ENCODE measurements at places on chromosomes 6 and 20. TPM values are rescaled to one million over a fixed set of nuclear protein-coding genes. Genes with fewer than 3 reads are reported as not detected.

ERVFRD-1 gene
- total RNA-seq = not detected

BMP6 gene
- total RNA-seq = 15.8 TPM

DNA sequence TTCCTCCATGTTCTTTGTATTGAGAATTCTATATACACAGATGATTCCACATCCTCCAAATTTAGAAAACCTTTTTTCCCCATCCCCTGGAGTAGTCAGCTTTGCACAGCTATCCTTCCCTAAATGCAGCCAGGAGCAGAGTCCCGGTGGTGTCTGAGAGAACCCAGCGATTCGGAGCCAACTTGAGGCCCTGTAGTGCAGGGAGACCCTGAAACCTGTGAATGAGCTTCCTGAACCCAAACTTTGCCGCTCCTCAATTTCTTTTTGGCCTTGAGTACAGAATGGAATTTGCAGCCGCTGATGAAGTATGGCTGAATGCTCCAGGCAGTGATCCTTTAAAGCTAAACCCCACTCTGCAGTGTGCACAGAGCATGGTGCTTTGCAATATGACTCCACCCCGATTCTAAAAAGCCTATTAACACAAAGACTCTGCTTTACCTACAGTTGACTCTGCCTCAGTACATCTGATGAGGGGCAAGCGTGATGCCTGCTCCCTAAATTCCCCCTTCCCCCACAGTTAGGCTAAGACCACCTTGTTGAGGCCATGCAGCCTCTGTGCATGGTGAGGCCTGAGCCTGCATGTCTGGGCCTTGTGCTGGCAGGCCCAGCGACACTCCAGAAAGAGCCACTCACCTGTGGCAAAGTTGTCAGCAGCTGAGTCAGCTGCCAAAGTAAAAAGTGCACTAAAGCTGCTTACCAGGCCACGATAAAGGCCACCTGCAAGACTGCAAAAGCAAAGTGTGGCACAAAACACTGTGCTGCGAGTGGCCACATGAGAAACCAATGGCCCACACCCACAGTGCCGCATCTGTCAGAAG is 82.1 kb downstream of the PLEKHG1 start:
- no peaks in the 10 kb centered on the region for H3K4me1 ChIP-seq
- H3K4me3 ChIP-seq = no peak overlapping the region
- no peaks in the 10 kb centered on the region for H3K36me3 ChIP-seq
- DNase-seq = no peak

DNA sequence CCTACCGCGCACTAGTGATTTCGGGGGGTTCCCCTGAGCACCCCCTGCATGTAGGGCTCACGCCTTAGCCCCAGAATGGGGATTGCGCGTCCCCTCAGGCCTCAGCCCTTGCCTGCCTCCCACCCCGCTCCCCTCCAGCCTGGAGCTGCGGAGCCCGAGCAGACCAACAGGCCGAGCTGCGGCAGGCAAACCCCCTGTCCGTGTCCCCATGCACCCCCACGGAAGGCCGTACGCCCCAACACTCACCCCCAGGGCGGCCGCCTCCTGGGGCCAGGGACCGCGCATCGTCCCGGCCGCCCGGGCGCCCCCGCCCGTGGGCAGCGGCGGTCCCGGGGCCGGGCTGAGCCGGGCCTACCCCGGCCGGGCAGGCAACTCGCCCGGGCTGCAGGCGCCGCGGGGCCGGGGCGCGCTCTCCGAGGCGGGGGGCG is 1.2 kb upstream of the KCNB1 start:
- no peak overlapping the region for H3K27ac ChIP-seq
- peaks cover 71% of the 10 kb centered on the region for H3K27me3 ChIP-seq
- peaks cover 36% of the 10 kb centered on the region for H3K4me1 ChIP-seq
- peak; percentile 39 for DNase-seq
- H3K4me3 ChIP-seq = peak overlapping the region; percentile 69

- H3K27ac ChIP-seq = no peak overlapping the region
- H3K36me3 ChIP-seq = no peaks in the 10 kb centered on the region
- no peak for DNase-seq
- no peaks in the 10 kb centered on the region for H3K27me3 ChIP-seq
- peaks cover 18% of the 10 kb centered on the region for H3K4me1 ChIP-seq
- no peak overlapping the region for H3K4me3 ChIP-seq
Observed at GRCh38 chr6:150875841-150876240, 10.3 kb downstream of the MTHFD1L start.

DNA sequence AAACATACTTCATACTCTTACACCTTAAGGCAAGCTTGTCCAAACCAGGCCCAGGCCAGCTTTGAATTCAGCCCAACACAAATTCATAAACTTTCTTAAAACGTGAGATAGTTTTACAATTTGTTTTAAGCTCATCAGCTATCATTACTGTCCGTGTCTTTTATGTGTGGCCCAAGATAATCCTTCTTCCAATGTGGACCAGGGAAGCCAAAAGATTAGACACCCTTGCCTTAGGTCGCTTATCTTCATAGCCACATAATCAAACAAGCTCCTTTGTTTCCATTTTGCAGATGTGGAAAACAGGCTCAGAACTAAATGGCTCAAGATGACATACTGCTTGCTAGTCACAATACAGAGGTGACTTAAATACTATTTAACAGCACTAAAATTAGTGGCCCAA is 6.0 kb downstream of the SALL4 start:
- no peak overlapping the region for H3K27ac ChIP-seq
- peaks cover 18% of the 10 kb centered on the region for H3K4me1 ChIP-seq
- DNase-seq = no peak
- no peak overlapping the region for H3K4me3 ChIP-seq
- peaks cover 8% of the 10 kb centered on the region for H3K27me3 ChIP-seq

- no peaks in the 10 kb centered on the region for H3K36me3 ChIP-seq
- no peaks in the 10 kb centered on the region for H3K4me1 ChIP-seq
Observed at GRCh38 chr20:8740265-8740664, 328.6 kb upstream of the PLCB4 start.

- no peak overlapping the region for H3K4me3 ChIP-seq
- no peaks in the 10 kb centered on the region for H3K36me3 ChIP-seq
Observed at GRCh38 chr6:163733061-163733460, 318.5 kb downstream of the QKI start.

- H3K4me3 ChIP-seq = no peak overlapping the region
- no peak for DNase-seq
- peaks cover 47% of the 10 kb centered on the region for H3K36me3 ChIP-seq
- H3K27ac ChIP-seq = no peak overlapping the region
Observed at GRCh38 chr6:135464634-135465033, 32.9 kb downstream of the AHI1 start.

DNA sequence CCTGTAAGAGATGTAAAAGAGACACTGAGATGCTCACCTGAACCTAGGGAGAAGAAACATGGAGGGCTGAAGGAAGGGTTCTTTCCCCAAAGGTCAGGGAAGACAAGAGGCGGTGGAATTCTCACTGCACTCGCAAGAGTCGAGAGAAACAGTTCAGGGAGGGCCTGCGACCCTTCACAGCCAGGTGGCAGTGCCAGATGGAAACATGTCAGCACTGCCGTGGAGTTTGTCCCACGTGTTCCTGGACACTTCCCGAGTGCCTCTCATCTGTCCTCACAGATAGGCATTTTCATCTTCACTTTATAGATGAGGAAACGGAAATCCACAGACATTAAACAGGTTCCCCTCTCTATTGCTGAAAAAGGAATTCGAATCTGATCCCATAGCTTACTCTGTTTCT is 70.4 kb upstream of the SYNJ2 start:
- peaks cover 73% of the 10 kb centered on the region for H3K36me3 ChIP-seq
- H3K27me3 ChIP-seq = no peaks in the 10 kb centered on the region
- DNase-seq = no peak
- H3K4me3 ChIP-seq = no peak overlapping the region
- H3K27ac ChIP-seq = no peak overlapping the region

- H3K27me3 ChIP-seq = no peaks in the 10 kb centered on the region
- H3K36me3 ChIP-seq = no peaks in the 10 kb centered on the region
- no peak overlapping the region for H3K27ac ChIP-seq
- H3K4me1 ChIP-seq = no peaks in the 10 kb centered on the region
- DNase-seq = no peak
- no peak overlapping the region for H3K4me3 ChIP-seq
Observed at GRCh38 chr6:89239338-89239737, 22.2 kb upstream of the GABRR1 start.

DNA sequence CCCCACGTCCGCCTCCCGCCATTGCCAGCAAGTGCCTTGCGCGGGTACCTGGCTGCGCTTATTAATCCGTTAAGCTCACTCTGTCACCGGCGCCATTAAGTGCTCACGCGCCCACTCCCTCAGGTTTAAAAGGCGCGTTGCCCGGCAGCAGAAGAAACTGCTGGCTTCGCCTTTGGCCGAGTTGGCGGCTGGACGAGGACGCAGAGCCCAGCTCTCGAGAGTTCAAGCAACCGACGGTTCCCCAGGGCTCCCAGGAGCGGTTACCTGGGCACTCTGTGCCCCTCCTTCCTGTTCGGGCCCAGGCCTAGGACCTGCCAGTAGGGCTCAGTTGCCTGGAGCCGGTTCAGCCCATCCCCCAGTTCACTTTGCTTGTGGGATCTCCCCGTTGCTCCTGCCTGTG is at the start of gene GGTLC1:
Gene GGTLC1, minus strand, starts transcription at position 219 of the 400 bp plus-strand sequence. CDS start 2,168 bp downstream, outside the sequence.
- H3K27me3 ChIP-seq = no peaks in the 10 kb centered on the region
- no peaks in the 10 kb centered on the region for H3K36me3 ChIP-seq
- H3K27ac ChIP-seq = no peak within 1 kb of the TSS
- no peaks in the 10 kb centered on the region for H3K4me1 ChIP-seq
- H3K4me3 ChIP-seq = no peak within 1 kb of the TSS

TFAP2D gene
- not detected for total RNA-seq

TP53TG5 gene
- total RNA-seq = not detected

INSM1 gene
- not detected for total RNA-seq

DNA sequence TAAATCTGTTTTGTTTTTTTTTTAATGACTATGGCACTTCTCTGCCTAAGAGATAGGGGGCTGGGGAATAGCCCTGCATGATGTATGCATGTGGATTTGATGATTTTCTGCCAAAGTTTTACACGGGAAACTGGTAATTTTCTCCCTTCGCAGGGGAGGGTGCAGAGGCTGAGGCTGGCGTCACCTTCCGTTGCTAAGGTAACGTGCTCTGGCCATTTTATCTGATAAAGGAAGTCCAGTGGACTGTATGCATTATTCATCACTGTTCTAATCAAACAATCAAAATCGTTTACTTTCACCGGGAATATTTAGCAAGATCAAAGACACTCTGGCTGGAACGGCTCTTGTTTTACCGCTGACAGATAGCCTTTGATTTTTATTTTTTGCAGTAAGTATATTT is 789 bp downstream of the PHACTR1 start:
- H3K27ac ChIP-seq = no peak overlapping the region
- no peak overlapping the region for H3K4me3 ChIP-seq
- no peaks in the 10 kb centered on the region for H3K4me1 ChIP-seq
- H3K36me3 ChIP-seq = no peaks in the 10 kb centered on the region

DNA sequence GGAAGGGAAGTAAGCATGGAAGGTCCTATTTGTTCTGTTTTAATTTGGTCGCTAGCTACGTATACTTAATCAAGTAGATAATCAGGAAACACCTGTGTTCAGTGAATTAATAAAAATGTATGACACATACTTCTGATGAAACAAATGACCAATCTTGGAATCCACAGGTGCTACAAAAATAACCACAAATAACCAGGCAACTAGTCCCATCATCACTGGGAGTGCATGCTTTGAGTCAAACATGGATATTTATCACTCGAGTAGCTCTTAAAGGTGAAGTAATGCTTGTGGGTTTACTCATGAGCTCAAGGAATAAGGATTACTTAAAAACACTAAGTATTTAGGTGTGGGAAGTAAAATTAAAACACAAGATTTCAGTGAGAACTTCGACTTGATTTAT is 285.6 kb upstream of the ID4 start:
- no peaks in the 10 kb centered on the region for H3K36me3 ChIP-seq
- H3K27me3 ChIP-seq = no peaks in the 10 kb centered on the region
- DNase-seq = no peak
- H3K4me3 ChIP-seq = no peak overlapping the region
- no peaks in the 10 kb centered on the region for H3K4me1 ChIP-seq

DNA sequence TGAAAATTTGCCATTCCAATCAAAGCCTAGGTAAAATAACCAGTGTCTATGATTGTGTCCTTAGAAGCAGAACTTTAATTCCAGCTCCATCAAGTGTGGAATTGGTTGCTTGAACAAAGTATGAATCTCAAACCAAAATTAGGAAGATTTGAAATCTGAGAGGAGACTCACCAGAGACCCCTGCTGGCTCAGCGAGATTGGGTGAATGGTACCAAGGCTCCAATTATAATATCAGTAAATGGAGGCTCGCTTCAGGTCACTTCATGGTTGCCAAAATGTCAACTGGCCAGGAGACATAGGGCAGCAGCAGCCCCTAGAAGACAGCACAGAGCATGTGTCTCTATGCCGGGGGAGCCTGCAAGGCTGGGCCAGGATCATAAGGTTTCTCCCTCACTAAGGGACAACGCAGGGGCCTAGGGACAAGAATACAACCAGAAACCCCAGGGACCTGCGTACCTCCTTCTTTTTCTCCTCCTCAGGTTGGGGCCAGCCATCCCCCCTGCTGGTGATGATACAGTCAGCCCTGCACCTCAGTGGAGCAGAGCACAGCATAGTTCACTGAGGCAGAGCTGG is 14.0 kb downstream of the RBL1 start:
- H3K27ac ChIP-seq = no peak overlapping the region
- no peak for DNase-seq
- peaks cover 11% of the 10 kb centered on the region for H3K36me3 ChIP-seq
- H3K27me3 ChIP-seq = no peaks in the 10 kb centered on the region

BMP2 gene
- total RNA-seq = 49.0 TPM

GRCh38 chr6:150272264-150272975 is 96.4 kb upstream of the IYD start:
- H3K27ac ChIP-seq = no peak overlapping the region
- no peaks in the 10 kb centered on the region for H3K27me3 ChIP-seq
- H3K4me3 ChIP-seq = no peak overlapping the region

DNA sequence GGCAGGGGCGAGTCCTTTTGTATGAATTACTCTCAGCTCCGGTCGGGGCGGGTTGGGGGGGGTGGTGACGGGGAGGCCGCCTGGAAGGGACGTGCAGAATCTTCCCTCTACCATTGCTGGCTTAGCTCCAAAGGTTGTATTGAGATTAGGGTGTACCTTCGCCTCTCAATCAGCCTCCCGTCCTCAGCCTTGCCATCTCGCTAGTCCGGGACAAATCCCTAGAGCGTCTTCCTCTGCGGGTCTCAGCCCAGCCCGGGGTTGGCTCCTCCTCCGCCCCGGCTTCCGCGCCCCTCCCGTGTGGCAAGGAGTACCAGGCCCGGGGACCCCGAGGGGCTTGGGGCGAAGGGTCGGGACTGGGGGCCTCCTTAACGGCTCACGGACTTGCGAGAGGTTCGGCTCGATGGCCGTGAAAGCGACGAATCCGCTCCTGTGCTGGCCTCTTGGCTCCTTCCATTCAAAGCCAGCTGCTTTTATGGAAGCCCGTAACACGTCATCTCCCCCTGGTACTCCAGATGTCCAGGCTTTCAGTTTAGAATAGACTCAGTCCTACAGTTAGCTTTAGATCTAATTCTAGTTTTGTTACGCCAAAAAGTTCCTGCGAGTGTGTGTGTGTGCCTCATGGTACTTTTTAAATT is 636 bp upstream of the EEF1A1 start:
- no peaks in the 10 kb centered on the region for H3K27me3 ChIP-seq
- H3K4me1 ChIP-seq = peaks cover 34% of the 10 kb centered on the region
- no peak for DNase-seq
- peak overlapping the region; percentile 80 for H3K4me3 ChIP-seq
- peaks cover 34% of the 10 kb centered on the region for H3K36me3 ChIP-seq
- peak overlapping the region; percentile 96 for H3K27ac ChIP-seq

- H3K36me3 ChIP-seq = no peaks in the 10 kb centered on the region
- DNase-seq = no peak
- H3K4me1 ChIP-seq = peaks cover 6% of the 10 kb centered on the region
Observed at GRCh38 chr20:53017206-53017605, 45.0 kb downstream of the TSHZ2 start.

GRCh38 chr6:42138630-42139619 is 3.5 kb downstream of the C6orf132 start:
- no peaks in the 10 kb centered on the region for H3K27me3 ChIP-seq
- H3K4me3 ChIP-seq = no peak overlapping the region
- DNase-seq = no peak
- H3K4me1 ChIP-seq = peaks cover 58% of the 10 kb centered on the region
- H3K27ac ChIP-seq = peak overlapping the region; percentile 98
- H3K36me3 ChIP-seq = no peaks in the 10 kb centered on the region
